NCI-H1694 treated with DMSO at 0.1 percent for 48 hours (cell line): ENCODE measurements at places on chromosomes 16 and 17.

GRCh38 chr17:50458701-50459676, 9.7 kb downstream of the CHAD start:
- DNase-seq, result no peak

- no peak for DNase-seq
Observed at GRCh38 chr16:4535627-4536108, 2.9 kb downstream of the CDIP1 start.

GRCh38 chr16:58201163-58201562, 3.3 kb upstream of the CSNK2A2 start:
- DNase-seq, result no peak

GRCh38 chr17:8124350-8125153, 646 bp upstream of the HES7 start:
- DNase-seq, result peak; percentile 7

GRCh38 chr17:77036841-77037381, 103.9 kb upstream of the SEC14L1 start:
- no peak for DNase-seq
